CD4-positive, alpha-beta T cell treated with Interleukin-6 for 4 hours (primary cell): ENCODE measurements at places on chromosomes 12 and 14.

DNA sequence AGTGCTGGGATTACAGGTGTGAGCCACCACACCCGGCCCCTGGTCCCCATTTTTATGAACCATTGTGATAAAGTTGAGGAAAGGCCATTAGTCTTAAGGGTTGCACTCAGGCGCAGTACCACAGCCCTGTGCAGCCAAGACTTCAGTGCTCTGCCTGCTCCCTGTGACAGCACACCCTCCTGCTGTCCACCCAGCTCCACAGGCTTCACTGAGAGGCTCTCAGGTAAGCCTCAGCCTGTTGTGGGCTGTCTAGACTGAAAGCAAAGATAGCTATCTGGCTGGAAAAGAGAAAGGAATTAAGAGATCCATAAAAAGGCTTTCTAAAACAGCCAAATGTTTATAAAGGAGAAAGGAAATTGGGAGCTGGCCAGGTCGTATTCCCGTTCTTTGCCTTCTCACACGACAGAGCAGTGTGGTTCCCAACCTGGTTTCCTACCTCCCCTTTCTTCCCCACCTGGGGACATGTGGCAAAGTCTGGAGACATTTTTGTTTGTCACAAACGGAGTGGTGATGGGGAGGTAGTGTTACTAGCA lies 19.1 kb upstream of the DNM1L start:
- DNase-seq: no peak

DNA sequence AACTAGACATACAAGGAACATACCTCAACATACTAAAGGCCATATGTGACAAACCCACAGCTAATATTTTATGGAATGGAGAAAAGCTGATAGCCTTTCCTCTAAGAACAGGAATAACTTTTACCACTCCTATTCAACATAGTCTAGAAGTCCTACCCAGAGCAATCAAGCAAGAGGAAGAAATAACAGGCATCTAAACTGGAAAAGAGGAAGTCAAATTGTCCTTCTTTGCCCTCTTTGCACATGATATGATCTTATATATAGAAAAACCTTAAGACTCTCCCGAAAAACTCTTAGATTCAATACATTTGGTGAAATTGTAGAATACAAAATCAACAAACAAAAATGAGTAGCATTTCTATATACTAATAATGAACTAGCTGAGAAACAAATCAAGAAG lies 110.0 kb downstream of the ATP23 start:
- no peak for DNase-seq

- DNase-seq: no peak
Measured at GRCh38 chr12:124751654-124752355, 111.9 kb downstream of the SCARB1 start.

GRCh38 chr12:19277711-19278110 lies 148.2 kb downstream of the PLEKHA5 start:
- DNase-seq: no peak

GRCh38 chr14:76430017-76430416 lies 54.1 kb downstream of the ESRRB start:
- no peak for DNase-seq

- no peak for DNase-seq
Measured at GRCh38 chr12:51210690-51211395, 7.0 kb downstream of the POU6F1 start.

DNA sequence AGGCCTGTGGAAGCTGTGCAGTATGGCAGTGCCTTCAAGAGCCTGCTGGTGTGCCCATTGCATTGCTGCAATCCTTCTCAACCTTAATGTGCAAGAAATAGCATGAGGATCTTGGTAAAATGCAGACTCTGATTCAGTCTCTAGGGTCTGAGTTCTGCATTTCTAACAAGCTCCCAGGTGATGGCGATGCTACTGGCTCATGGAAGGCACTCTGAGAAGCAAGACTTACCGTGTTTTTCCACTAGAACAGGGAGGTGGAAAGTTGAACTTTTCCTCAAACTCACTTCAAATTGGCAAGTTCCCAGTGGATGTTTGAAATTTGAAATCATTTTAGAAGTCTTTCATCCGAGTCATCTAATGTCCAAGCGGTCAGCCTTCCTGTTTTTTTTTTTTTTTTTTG lies 55.5 kb downstream of the MYRFL start:
- DNase-seq: no peak

DNA sequence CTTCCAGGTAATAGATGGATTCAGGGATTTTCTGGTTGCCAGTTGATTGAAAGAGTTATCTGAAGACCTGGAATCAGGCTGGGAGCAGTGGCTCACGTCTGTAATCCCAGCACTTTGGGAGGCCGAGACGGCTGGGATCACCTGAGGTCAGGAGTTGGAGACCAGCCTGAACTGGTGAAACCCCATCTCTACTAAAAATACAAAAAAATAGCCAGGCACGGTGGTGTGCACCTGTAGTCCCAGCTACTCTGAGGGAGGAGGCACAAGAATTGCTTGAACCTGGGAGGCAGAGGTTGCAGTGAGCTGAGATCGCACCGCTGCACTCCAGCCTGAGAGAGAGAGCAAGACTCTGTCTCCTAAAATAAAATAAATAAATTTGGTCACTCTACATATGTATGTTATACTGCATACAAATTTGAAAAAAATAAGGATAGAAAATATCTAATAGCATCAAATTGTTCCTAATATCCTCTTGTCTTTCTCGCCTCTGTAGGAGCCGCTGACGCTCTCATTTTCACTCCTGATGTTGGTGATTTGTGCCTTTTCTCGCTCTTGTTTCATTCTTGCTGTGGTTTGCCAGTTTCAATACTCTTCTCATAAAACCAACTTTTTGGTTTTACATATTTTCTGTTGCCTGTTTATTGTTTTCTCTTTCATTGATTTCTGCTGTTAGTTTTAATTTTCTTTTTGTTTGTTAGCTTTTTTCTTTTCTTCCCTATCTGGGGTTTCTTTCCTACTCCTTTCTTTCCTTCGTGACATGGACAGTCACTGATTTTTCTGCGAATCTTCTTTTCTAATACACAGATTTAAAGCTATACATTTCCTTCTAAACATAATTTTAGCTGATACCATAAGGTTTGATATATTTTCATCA lies 23.8 kb upstream of the PLD4 start:
- no peak for DNase-seq

GRCh38 chr14:53748691-53749090 lies 207.9 kb downstream of the BMP4 start:
- DNase-seq: no peak
